ENCODE measurements at places on chromosomes 2 and 18.

GRCh38 chr18:11119959-11120587, 29.3 kb downstream of the PIEZO2 start:
- no peak for DNase-seq

DNA sequence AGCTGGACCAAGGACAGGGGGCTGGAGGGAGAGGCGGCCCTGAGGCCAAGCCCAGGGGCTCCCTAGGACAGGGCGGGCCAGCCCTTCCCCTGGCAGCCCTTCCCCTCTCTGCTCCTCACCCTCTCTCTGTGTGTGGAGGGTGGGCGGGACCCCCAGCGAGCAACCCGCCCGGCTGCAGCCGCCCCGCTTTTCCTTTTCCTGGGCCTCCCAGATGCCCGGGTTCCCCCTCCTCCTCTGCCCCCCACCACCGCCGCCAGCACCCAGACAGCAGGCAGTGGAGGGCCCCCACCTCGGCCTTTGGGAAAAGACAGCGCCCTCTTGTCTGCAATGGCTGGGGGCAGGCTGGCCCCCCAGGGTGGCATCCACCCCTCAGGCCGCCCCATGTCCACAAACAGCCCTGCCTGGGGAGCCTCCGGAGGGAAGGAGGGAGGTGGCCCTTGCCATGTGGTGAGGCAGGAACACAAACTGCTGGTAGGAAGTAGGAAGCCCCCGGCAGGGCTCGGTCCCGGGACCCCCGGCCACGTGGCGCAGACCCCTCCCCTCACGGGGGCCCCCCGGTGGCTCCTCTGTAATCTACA, 135.1 kb upstream of the CTDP1 start:
- no peak for DNase-seq

DNA sequence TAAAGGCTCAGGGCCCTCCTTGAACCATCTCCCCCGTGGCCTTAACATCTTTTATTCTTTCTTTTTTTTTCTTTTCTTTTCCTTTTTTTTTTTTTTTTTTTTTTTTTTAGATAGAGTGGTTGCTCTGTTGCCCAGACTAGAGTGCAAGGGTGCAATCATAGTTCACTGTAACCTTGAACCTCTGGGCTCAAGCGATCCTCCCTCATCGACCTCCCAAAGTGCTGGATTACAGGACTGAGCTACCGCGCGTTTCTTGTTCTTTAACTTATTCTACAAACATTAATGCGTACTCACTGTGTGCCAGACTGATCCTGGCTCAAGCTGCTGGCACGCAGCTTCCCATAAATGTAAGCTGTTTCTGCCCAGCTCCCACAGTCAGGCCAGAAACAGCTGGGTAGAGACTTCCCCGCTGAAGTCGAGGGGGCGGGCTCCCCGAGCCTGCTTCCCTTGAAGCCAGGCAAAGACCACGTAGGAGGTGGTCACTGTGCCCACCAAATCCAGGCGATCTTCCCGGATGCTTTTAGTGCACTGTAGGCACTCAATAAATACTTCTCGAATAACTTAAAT, 29.2 kb upstream of the ATP6V1B1 start:
- no peak for DNase-seq

DNA sequence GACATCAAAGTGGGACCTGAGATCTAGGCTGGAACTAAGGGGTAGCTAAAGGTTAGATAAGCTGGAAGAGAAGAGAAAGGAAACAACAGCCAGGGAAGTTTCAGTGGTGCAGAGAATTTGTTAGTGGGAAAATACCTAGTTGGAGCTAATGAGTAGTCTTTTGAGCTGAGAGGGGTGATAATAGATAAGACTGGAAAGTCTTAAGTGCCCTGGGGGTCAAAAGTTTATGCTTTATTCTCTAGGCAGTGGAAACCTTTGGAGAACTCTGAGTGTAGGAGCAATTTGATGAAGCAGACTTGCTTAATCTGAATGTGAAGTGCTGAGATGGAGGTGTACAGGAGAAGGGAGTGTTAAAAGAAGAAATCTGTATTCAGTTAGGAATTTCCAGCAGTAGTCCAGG, 90.8 kb downstream of the CPS1 start:
- no peak for DNase-seq

DNA sequence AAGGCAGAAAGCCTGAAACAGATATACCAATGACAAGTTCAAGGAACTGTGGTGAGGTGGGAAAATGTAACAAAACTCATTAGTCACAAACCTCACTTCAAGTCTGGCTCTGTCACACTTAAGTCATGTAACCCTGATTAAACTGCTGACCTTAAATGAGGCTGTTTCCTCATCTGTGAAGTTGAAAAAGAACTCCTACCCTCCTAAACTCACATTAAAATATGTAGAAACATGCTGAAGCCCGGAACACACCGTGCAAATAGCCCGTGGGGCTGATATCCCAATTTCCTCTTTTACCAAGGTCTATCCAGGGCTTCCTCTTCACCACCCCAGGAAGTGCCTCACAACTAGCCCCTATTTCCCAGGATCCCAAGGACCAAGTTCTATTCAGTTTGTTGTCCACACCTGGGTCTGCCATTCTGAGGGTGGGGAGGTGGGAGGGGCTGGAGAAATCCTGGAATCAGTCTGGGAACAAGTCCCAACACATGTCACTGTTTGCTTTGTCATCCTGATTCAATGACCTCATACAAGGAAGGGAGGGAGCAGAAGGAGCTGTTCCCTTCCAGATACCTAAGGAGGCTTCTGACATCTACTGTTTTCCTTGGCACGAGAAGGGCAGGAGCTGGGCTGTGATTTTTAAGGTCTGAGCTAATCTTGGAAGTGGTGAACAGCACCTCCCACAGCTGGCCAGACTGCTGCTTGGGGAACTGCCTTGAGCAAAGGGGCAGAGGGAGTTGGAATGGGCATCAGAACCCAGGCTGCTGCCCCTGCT, 42.3 kb downstream of the SLC4A1AP start:
- no peak for DNase-seq

GRCh38 chr2:19100570-19100969, 257.9 kb downstream of the OSR1 start:
- DNase-seq: no peak

DNA sequence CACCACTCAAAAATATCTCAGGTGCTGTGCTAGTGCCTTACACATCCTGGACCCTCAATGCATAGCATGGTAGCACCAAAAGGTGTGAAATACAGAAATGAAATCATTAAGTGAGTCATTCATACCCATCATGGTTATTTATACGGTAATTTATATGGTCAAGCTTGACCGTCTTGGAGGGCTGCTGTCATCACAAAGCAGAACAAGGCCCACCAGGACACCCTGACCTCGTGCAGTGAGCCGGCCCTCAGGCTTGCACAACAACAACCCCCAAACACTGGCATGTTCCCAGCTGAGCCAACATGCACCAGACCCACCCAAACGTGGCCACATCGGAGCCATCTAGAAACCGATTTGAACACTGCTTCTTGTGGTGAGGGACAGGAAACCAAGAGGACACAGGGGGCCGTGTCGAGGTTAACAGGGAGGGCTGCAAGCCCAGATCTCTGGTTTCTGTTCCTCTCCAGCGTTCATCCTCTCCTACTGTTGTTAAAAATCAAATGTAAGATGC, 378.5 kb upstream of the ID2 start:
- peak; percentile 15 for DNase-seq

GRCh38 chr18:3869848-3870247, 419.9 kb downstream of the TGIF1 start:
- DNase-seq: no peak

- no peak for DNase-seq
Measured at GRCh38 chr2:12008425-12009061, 262.1 kb downstream of the LPIN1 start.

- no peak for DNase-seq
Measured at GRCh38 chr18:33581856-33582255, 3.8 kb downstream of the ASXL3 start.

DNA sequence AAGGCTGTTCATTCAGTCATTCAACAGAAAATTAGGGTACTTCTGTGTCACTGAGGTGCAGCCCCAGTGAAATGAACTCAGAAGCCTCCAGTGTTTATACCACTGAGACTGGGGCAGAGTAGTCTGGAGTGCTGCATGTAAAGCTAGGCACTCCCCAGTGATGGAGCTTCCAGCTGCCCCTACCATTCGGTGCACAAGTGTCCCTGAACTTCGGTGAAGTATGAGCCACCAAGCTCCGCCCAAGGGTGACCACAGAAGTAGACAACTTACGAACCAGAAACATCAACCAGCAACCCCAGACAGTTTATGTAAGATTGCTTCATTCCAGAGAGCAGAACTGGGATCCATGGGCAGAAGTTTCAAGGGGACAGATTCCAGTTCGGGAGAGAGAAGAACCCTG, 70.6 kb upstream of the FOSL2 start:
- no peak for DNase-seq

DNA sequence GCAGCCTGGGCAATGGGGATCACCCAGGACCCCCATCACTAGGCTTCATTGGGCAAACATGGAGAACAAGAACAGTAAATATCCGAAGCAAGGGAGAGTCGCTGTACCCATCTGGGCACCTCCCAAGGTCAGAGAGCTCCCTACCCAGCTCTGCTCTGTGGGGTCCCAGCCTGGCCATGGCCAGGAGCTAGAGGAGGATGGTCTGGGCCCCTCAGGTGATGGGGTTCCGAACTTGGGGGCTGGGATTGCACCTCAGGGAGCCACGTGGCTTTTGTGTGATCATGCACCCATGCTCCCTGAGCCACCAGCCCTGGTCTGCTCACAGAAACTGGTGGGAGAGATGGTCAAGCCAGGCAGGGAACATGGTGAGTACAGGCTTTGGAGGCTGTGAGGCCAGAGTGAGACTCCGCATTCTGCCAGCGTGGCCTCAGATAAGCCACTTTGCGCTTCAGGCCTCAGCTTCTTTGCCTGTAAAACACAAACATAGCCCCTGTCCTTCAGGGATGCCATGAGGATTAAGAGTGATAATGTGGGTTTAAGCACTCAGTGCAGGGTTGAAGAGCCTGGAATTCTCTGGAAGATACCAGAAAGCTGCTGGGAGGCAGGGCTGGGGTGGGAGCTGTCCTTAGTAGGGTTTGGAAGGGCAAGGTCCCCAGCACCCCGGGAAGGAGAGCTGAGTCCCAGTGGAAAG, 3.0 kb upstream of the NMUR1 start:
- DNase-seq: no peak

DNA sequence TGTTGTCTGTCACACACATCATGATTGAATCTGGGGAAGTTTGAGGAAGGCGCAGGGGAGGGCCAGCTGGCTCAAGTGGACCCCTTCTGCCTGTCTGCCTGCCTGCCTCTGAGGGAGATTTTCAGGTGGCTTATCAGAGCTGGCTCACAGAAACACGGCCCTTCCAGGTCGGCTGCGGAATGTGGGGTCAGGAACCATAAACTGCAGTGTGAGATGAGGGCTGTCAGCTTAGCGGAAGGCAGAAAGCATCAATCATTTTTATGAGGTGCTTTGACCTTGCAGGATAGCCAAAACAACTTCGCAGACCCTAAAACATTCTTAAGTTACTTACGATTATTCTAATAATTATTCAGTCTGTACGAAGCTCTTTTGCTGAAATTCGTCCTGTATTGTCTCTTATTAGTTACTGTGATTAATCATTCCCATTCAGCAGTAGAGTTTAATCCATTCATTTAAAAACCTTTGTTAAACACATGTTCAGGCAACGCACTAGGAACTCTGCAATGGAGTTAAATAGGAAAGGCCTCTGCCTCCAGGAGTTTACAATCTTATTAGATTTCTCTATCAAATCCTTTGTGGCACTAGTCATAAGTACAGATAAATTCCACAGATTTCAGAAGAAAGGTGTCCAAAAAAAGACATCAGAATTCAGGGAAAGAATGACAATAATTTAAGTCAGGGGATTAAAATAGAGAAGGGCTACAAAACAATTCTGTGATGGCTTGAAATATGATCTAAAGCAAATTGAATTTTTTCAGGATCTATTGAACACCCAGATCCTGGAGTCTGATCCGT, 371.6 kb downstream of the HRH4 start:
- no peak for DNase-seq

GRCh38 chr2:71620851-71621251, 167.5 kb downstream of the DYSF start:
- DNase-seq: no peak

DNA sequence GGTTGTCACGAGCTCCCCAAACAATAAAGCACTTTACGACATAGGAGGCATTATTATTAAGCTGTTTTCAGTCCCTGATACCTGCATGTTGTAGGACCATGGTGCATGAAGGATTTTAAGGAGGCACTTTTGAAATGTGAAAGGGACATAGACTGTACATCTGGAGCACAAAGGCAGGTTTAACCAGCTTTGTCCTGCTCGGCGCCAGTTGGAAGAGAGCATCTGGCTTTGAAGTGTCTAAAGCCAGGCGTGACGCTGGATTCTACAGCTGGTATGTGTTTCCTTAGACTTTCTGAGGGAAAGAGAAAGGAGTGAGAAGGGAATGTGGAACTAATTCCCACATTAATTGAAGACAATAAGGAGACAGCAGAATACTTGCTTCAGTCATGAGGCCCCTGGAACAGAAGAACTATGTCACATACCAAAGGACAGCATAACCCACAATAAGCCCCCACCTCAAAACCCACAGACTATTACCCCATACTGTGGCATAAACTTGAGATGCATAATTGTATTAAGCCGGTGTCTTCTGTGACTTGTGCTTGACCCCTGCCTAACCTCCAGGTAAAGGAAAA, 381.0 kb upstream of the MEX3C start:
- no peak for DNase-seq

DNA sequence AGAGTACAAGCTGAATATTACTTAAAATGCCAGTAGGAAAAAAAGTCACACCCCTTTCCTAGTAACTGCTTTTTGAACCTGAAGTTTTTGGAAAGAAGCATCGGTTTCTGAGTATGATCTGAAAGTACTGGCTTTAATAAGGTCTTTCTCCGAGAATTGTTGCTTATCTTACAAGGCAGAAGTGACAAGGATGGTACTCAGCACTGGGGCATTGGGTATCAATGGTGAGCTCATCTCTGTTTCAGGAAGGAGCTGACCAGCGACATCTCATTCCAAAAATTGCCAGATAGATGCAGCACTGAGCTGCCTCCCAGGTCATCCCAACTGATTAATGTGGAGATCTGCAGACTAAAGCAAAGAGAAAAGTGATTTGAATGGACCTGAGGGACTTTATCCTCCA, 85.4 kb downstream of the FMNL2 start:
- no peak for DNase-seq

DNA sequence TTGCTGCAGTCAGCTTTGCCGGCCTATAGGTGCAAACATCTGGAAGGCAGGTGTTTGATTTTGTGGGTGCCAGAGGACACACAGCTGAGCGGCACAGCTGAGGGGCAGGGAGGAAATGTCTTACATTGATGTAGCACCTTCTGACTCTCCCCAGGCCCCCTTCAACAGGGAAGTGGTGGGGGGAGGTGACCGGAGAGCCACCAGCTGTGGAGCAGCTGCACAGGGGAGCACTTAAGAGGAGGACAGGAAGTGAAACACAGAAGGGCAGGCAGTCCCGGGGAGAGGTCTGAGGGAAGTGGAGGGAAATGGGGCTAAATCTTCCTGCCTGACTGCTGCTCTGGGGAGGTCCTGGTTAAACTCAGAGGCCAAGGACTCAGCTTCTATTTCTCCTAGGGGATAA, 409.1 kb downstream of the TNS1 start:
- DNase-seq: no peak

DNA sequence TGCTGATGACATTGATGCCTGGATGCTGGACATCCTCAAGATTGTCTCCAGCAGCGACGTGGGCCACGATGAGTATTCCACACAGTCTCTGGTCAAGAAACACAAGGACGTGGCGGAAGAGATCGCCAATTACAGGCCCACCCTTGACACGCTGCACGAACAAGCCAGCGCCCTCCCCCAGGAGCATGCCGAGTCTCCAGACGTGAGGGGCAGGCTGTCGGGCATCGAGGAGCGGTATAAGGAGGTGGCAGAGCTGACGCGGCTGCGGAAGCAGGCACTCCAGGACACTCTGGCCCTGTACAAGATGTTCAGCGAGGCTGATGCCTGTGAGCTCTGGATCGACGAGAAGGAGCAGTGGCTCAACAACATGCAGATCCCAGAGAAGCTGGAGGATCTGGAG, 94.1 kb upstream of the EML6 start:
- DNase-seq: no peak
